ENCODE measurements at places on chromosomes 7 and 10.
A peak's percentile ranks its signal among the peaks of the same experiment; 100 is the strongest.

DNA sequence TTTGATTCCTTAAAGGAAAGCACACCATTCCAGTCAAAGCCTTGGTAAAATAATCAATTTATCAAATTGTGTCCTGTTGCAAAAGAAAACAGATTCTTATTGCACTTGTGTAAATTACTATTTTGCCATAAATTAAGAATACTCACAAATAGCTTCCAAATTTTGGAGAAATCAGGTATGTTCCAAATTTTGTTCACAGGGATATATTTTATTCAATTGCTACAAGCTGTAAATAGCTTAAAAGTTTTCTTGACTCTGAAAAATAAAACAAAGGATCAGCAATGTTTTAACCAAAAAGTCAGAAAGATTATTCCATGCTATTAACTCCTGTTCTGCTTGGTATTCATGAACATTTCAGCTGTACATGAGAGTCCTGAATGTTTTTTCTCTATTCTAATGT is 47.4 kb upstream of the CHST3 start:
- DNase-seq, result no peak

GRCh38 chr10:94299417-94299816 is 63.3 kb downstream of the NOC3L start:
- peak; percentile 15 for DNase-seq

GRCh38 chr10:47415520-47416304 is 31.6 kb upstream of the ZNF488 start:
- DNase-seq, result peak; percentile 15

DNA sequence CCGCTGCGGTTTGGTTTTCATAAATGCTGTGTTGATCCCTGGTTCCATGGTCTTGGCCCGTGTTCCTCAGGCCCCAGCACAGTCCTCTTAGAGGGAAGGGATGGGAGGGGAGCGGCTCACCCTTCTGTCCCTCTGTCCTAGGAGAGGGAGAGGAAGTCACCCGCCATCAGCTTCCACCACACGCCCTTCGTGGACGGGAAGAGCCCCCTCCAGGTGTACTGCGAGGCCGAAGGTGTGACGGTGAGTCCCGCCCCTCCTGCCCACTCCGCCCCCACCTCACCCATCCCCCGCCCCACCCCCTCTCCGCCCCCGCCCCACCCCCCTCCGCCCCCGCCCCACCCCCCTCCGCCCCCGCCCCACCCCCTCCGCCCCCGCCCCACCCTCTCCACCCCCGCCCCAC is 37.5 kb upstream of the DPYSL4 start:
- no peak for DNase-seq

- no peak for DNase-seq
Observed at GRCh38 chr10:130416334-130417150, 280.4 kb downstream of the GLRX3 start.

- no peak for DNase-seq
Observed at GRCh38 chr10:114326795-114327194, 77.5 kb downstream of the AFAP1L2 start.

DNA sequence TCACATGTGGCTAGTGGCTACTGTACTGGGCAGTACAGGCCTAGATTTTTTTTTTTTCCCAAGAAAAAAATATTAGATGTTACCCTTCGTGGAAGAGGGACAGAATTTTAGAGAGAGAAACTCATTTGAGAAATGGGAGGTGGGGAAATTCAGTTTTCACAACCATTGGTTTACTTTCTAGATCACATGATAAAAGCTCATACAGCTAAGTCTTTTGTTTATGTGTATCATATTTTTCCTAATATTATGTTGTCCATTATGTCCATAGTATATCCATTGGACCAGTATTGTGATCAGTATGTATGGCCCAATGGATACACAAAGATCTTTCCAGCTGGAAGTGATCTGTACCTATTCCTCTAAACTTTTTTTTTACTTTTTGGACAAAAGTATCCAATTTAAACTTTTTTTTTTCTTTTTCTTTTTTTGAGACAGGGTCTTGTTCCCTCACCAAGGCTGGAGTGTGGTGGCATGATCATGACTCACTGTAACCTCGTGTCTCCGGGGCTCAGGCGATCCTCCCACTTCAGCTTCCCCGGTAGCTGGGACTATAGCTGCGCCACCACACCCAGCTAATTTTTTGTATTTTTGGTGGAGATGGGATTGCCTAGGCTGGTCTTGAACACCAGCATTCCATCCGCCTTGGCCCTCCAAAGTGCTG is 4.1 kb downstream of the CALU start:
- no peak for DNase-seq

GRCh38 chr10:88281592-88282347 is 301.3 kb downstream of the RNLS start:
- no peak for DNase-seq

DNA sequence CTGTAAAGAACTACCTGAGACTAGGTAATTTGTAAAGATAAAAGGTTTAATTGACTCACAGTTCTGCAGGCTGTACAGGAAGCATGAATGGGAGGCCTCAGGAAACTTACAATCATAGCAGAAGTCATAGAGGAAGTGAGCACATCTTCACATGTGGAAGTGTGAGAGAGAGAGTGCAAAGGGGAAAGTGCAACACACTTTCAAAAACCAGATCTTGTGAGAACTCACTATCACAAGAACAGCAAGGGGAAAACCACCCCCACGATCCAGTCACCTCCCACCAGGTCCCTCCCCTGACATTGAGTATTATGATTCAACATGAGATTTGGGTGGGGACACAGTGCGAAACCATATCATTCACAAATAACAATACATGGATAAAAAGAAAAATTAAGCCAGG is 24.5 kb downstream of the AVL9 start:
- DNase-seq, result no peak

DNA sequence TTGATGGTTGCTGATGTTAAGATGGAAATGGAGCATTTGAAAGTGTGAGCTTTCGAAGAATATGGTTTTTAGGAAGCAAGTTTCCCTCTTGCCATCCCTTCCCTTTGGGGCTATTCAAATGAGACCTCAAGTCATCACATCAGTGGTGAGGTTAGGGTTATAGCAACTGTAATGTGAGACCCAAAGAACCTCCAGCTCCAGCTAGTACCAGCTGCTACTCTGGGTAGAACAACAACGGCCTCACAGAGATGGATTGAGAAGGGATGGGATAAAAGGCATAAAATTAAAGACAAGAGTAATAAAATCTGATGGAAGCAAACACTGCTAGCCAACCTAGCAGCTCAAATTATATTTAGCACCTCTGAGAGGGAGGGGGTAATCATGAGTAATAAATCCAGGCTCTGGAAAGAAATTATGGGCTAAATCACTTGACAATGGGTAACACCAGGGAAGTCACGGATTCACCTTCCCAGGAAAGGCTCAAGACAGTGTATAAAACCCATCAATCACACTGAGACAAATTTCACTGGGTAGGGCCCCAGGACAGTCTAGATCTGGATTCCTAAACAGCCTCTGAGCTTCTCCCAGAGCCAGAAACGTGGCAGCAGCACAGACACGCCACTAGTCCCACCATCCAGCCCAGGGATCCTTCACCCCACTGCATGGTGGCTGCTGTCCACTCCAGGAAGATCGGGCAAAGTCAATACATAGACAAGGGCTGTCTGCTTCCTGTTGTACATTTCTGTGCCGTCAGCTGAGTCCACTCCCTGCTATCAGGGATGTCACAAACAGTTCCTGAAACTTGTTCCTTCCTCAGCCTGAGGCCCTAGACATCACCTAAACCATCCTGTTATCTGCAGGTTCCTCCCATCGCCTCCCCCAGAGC is 151.1 kb downstream of the GFRA1 start:
- DNase-seq, result no peak

- no peak for DNase-seq
Observed at GRCh38 chr7:13110107-13110506, 422.7 kb downstream of the ARL4A start.
